Right lung (tissue), 10 donors: ENCODE measurements at places on chromosomes 3 and 15.

DNA sequence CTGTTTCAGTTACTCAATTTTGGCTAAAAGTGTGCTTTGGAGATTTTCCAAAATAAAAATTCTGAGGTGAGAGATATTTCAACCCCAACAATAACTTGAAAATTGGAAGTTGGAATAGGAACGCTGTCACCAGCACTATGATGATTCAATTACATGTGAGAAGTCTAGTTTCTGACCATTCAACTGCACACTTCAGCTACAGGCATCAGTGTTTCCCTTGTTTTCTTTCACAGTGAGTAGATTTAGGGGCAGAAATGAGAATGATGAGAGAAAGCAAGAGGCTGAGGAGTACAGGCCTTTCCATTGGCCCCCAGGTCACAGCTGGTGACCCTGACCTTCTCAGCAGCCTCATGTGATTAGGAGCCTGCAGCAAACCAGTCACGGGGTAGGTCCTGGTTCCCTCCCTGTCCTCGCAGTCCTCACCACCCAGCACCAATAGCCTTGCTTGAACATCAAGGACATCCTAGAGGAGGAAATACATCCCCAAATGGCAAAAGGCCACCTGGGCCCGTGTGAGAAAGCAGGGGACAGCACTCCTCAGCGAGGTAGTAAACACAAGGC, 10.0 kb upstream of the FILIP1L start:
- DNase-seq, result no peak

DNA sequence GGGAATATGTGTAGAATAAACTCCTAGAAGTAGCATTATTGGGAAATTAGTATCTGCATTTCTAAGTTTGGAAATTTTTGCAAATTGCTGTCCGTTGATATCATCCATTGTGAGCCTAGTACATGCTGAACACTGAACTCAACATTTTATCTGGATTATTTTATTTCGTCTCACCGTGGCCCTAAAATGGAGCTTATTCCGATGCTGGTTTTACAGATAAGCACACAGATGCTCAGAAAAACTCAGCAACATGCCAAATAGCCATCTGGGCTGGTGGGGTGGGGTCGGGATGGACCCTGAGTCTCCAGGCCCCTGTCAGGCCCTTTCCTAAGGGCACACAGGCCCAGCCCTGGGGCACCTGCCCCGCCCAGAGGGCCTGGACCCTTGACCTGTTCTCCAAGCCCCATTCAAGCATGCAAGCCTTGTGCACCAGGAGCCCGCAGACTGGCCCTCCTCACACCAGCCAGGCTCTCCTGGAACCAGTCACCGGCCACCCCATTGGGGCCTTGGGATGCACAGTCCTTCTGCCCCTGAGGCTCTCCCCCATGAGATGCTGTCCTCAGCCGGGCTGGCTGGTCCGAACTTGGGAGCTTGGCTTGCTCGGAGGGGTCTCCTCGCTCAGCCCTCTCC, 20.7 kb upstream of the KLF13 start:
- DNase-seq, result no peak

GRCh38 chr3:38582941-38583645, 66.4 kb downstream of the SCN5A start:
- DNase-seq, result no peak

GRCh38 chr3:140391061-140391460, 286.8 kb upstream of the TRIM42 start:
- DNase-seq, result no peak

DNA sequence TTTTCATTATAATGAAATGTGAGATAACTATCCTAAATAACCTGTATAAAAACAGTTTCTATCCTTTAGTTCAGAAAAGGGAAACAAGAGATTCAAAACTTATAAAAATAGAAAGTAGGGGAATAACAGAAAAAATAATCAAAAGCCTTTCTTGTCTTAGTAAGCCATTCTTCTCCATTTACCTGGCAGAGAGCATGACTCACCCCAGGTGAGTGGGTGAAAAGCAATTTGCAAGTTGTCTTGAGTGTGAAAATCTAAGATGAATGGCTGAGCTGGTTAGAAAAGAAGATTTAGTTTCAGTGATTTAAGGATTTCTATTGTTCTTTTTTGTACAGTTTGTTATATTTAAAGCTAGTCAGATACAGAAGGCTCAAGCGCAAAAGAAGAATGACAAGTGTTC, 702.0 kb downstream of the GRM7 start:
- no peak for DNase-seq

DNA sequence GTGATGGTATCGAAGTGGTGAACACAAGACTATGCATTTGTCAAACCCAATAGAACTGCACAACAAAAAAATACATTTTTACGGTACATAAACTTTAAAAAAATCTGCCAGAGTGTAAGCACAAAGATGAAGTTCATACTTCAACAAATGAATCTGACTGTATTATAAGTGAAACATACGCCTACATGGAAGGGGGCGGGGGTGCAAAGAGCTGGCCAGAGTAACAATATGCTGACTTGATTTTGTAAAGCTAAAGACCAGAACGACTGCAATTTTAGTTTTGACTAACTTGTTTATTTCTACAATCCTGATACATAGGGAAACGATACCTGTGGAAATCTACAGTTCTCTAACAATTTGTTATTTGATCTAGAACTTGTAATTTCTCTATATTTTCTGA, 426.0 kb downstream of the GABRG3 start:
- no peak for DNase-seq

DNA sequence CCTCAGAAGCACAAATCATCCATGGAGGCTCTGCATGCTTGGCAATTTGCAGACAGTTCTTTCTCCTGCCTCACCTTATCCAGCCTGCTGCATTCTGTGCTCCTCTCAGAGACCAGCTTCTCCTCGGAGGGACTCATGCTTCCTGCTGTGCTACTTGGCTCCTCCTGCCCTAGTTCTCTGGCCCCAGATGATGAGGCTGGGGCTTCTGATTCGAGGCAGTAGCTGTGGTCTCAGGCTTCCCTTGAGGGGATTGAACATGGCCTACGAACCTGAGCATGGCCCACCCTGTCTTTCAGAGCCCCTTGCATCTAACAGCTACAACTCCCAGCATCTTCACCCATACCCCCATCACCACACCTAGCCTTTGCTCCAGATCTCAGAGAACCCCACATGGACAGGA, 6.7 kb downstream of the VIPR1 start:
- DNase-seq, result no peak

DNA sequence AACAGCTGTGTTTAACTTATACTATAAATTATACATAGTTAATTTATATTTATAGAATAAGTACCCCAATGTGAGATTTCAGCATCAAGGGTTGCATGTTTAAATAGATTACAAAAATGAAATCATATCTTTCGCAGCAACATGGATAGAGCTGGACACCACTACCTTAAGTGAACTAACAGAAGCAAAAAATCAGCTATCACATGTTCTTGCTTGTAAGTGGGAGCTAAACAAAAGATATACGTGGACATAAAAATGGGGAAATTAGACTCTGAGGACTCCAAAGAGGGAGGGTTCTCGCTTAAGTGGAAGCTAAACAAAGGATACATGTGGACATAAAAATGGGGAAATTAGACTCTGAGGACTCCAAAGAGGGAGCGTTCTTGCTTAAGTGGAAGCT, 626.5 kb upstream of the DPPA4 start:
- DNase-seq, result no peak

GRCh38 chr3:178295292-178295912, 240.8 kb upstream of the KCNMB2 start:
- no peak for DNase-seq

DNA sequence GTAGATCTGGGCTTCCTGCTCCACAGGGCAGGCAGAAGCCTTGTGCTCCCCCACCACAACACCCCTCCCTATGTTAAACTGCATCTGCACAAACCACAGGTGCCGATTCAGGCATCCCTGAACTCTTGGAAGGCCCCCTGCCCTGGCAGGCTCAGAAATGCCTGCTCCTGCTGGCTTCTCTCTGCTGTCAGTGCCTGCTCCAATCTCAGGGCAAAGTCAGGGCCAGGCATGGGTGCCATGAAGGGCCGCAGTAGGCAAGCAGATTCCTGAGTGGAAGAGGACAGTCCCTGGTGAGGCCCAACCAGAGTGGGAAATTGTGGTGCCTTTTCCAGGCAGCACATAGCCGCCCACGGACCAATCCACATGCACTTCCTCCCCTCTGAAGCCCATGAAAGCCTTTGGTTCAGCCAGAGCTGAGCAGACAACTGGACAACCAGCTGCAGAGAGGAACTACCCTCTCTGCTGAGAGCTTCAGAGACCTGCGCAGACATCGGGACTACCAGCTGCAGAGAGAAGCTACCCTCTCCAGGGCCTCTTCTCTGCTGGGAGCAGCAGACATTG, 13.6 kb downstream of the PRR20G start:
- no peak for DNase-seq

DNA sequence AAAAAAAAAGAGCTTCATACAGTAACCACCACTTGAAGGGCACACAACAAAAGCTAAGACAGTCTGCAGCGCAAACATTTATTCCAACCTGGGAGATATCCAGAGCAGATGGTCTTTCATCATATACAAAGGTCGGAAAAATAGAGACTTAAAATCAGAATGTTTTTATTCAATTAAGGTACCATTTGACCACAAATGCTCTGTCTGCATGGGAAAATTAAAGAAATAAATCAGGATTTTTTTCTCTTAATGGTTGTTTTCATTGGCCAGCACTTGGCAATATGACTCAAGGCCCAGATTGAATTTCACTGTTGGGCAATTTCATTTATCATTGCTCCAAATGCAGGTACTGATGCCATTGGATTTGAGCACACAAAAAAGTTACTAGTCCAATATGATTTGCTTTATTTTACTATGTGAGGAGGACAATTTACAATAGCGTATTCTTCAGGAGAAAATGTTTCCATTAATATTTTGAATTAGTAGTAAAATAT, 145.9 kb upstream of the AGTR1 start:
- no peak for DNase-seq

GRCh38 chr3:120855665-120856437, 52.2 kb upstream of the STXBP5L start:
- no peak for DNase-seq

DNA sequence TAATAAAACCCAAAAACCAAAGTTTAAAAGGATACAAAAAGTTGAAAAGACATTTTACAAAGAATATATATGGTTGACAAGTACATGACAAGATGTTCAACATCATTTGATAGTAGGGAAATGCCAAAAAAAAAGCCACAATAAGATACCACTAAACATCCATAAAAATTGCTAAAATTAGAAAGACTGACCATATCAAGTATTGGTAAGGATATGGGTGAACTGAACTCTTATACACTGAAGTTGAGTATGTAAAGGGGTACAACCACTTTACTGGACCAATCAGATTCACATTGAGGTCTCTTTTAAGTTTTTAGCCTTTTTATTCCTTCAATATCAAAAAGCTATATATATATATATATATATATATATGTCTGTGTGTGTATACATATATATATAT, 190.5 kb upstream of the P2RY1 start:
- no peak for DNase-seq

- DNase-seq, result no peak
Observed at GRCh38 chr15:69009341-69009740, 5.2 kb upstream of the NOX5 start.

DNA sequence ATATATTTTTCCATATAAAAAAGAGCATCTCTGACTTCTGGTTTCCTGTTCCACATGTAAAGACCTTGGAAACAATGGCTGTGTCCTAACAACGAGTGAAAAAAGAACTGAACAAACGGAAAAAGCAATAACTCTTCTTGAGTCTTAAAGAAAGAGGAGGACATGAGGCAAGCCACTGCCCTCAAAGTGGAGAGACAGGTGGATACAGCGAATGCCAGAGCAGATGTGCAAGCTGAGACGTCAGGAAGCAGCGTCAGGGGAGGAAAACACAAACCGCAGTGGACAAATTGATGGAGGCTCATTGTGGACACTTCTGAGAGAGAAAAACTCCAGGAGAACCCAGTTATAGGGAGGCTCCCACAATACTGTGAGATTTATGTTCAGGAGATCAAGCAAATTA, 208.0 kb upstream of the MME start:
- DNase-seq, result no peak

GRCh38 chr3:186852994-186853393, 10.5 kb downstream of the ADIPOQ start:
- no peak for DNase-seq

DNA sequence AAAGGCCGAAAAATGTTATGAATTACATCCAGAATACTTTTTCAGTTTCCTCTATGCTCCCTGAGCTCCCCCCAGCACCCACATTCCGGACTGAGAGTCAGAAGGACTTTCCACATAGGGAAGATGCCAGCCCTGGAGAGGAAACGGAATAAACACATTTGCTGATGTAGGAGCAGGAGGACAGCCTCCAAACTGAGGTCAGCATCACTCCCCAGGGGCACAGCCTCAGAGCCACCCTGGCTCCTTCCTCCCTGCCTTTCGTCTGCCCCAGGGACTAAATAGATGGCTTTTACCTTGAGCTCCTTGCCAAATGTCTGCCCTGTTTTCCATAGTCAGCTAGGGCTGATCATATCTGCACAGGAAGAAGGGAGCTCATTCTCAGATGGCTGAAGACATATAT, 22.6 kb upstream of the SLCO2A1 start:
- no peak for DNase-seq

GRCh38 chr3:120753810-120754209, 11.3 kb downstream of the GTF2E1 start:
- DNase-seq, result no peak

DNA sequence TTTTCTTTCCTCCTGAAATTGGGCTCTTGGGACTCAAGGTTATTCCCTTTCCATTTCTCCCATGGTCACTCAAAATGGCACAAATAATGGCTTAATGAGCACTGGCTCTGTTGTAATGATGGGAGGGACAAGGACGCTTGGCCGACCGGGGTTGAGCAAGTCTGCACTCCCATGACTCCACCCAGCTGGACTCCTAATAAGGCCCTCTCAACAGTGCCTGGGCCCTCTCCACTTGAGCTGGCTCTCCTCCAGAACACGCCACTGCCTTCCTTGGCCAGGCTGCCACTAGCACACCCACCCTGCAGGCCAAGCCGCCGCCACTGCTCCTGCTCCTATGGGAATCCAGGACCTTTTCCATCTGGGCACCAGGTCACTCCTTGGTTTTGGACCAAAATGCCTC, 42.3 kb downstream of the ADCY5 start:
- DNase-seq, result no peak

- no peak for DNase-seq
Observed at GRCh38 chr15:62901909-62902546, 140.5 kb upstream of the TPM1 start.

DNA sequence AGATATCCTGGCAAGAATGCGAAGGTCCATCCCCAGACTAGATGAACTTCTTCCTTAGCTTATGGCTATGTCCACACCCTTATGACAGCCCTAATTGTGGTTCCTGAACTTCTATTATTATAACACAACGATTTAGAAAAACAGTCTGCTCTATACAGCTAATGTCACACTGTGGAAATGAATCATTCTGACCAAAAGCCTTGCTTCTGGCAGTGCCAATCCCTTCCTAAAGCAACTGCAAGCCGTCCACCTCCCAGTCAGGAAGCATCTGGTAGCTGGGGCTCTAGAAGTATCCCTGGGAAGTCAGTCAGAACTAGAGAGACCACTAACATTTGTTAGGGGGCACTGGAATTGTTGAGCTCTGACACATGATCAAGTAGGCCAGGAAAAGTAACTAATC, 45.0 kb downstream of the MYO5A start:
- DNase-seq, result no peak

DNA sequence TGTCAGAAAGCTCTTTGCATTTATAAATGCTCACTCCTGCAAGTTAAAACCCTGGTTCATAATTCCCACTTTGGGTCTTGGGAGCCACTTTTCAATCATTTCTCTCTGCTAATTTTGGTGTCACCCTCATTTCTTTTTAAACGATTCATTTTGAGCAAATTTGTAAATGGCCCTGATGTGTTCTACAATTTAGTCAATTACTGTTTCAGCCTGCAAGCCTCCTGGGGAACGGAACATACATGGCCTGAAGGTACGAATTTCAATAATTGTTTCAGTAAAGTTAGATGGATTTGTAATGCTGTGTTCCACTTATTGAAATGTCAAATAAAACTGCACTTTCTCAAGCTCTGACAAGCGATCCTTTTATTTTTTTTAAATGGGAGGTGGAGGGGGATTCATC, 43.2 kb downstream of the MAP2K5 start:
- no peak for DNase-seq
